ENCODE measurements at places on chromosomes 16 and 17.

DNA sequence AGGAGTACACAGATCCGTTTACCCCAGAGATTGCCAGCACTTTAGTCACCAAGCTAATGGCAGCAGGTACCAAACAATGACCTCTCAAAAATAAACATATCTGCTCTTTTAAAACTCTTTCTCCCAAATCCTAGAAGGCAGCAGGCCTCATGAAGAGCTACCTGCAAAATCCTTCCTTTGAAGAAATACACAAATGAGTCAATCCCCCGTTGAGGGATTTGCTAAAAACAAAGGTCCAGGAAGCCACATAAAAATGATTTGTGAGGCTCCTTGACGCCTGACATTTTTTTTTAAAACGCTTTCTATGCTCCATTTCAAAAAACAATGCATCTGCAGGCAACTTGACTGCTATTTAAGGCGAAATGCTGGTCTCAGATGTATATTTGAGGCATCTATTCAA is 58.2 kb downstream of the NACA2 start:
- no peak for DNase-seq

DNA sequence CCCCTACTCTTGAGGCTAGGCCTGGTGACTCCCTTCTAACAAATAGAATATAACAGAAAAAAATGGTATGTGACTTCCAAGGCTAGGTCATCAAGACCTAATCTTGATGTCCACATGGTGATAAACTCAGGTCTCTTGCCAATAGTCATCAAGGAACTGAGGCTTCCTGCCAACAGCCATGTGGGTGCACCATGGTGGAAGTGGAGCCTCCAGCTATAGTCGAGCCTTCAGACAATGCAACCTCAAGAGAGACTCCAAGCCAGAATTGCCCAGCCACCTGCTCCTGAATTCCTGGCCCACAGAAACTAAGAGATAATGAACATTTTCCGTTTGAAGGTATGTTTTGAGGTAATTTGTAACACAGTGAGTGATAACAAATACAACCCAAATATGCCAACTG is 55.9 kb upstream of the SREBF1 start:
- no peak for DNase-seq

DNA sequence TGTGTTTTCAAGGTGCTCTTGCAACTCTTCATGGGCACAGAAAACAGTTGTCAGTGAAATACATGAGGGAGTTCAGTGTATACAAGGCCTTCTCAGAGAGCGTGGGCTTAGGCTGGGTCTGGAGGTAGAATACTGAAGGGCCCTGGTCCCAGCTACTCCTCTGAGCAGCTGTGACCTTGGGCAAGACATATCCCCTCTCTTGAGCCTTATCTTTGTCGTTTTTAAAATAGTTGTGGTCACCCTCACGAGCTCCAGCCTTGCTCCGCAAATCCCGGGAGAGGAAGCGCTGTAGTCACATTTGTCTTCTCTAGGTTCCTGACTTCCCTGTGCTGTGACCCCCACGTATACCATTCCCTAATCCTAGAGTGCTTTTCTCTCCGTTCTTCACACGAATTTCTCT is 3.6 kb downstream of the ZNRF1 start:
- no peak for DNase-seq

DNA sequence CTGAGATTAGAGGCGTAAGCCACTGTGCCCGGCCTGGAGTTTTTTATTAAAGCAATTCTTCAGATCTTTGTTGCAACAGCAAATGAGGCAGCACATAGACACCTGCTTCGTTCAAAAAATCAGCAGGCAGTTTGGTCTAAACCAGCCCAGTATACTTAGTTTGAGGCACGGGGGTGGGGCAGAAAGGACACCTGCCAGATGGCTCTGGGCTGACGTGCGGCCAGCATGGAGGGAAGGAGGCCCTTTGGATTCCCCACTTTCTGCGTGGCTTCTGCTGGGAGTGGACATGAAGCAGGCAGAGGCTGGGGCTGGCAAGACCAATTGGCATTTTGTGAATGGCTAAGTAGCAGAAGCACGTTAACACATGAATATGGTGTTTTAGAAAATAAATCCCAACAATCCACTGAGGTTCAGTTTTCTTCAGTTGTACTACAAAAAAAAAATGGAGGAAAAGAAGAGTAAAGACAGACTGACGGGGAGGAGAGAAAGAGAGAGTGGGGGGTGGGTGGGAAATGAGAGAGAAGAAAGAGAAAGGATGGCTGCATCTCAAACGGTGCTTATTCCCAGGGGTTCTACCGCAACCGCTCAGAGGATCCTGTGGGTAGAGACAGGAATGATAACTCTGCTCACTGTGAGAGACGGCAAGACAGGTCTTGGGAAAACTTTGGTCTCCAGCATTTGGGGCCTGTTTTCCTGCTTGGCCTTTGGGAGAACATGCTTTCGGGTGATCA is 16.3 kb downstream of the C16orf46 start:
- DNase-seq: no peak

DNA sequence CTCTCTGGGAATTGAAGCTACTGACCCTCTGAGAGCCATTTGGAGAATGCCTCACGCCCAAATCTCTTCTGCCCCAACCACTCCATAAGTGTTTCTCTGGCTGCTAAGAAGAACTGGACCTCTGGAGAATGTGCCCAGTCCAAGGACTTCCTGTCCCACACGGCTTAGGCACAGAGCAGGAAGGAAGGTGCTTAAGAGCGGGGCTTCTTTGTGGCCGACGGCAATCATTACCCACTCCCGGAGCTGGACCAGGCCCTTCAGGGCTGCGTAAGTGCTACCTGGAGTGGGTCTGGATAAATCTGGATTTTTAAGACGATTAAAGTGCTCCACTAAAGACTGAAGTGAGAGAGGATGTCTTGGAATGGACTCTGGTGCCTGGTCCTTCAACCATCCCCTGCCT is 1.8 kb downstream of the CCDC42 start:
- no peak for DNase-seq

GRCh38 chr17:80591788-80592187 is 47.1 kb downstream of the RPTOR start:
- DNase-seq: no peak

DNA sequence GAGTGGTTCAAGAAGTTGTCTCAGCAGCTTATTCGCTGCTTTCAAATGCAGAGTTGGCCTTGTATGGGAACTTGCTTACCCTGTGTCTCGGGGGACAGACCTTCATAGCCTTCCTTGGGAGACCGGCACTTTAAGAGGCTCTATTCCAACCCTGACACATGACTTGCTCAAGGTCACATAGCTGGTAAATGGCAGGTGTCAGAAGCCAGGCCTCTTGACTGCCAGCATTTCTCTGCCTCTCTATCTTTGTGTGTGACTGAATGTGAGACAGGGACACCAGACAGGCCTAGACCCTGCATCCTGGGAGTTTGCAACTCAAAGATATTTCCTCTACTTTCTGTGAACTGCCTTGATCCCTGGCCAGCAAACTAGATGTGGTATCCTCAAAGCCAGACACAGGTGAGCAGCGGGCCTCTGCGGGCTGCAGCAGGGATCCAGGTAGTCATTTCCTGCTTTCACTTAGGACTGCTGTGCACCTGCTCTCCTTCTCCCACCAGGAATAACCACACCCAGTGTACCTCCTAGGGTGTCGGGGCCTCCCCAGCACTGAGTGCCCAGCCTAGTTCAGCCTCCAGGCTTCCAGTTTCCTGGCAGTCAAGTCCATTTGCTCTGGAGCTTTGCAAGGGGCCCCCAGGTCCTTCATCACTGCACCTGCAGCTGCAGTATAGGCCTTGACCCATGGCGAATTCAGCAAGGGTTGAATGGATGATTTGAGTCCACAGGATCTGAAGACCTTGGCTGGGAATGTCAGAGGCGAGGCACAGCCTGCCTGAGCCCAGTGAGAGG is 116.6 kb upstream of the TNRC6C start:
- no peak for DNase-seq

DNA sequence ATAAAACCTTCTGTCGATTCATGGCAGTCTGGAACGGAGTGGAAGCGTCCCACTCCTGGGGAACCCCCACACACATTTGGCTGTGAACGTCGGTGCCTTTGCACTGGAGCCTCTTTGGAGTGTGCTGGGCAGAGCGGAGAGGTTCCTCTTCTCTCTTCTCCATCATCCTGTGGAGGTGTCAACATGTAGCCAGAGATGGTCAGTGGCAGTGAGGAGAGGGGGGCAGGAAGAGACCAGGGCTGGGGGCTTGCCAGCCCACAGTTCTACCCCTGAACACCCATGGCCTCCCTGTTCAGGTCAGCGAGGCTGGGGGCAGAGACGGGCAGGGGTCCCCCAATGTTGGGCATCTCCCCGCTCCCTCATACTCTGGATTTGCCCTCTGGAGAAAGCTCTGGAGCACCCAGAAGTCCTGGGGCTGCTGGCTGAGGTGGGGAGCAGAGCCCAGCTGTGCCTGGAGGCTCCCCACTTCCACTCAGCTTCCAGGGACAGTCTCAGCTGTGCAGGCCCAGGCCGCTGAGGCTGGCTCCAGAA is 223.7 kb downstream of the SEC14L1 start:
- DNase-seq: no peak

DNA sequence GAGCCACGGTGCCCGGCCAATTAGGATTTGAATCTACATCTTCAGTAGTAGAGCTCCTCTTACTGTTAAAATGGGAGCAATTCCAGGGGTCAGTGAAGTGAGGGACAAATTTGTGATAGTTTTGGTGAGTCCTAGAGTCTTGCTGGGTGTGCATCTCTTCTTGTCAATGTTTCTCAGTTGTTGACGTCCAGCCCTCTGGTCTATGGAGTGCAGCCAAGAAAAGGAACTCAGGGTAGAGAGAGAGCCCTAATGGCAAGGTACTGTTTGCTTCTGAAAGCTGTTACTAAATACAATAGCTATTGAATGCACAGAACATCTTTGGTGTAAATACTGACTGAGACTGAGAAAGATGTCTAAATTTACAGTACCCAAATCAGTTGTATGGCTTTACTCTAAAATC is 282.5 kb upstream of the SALL1 start:
- no peak for DNase-seq

DNA sequence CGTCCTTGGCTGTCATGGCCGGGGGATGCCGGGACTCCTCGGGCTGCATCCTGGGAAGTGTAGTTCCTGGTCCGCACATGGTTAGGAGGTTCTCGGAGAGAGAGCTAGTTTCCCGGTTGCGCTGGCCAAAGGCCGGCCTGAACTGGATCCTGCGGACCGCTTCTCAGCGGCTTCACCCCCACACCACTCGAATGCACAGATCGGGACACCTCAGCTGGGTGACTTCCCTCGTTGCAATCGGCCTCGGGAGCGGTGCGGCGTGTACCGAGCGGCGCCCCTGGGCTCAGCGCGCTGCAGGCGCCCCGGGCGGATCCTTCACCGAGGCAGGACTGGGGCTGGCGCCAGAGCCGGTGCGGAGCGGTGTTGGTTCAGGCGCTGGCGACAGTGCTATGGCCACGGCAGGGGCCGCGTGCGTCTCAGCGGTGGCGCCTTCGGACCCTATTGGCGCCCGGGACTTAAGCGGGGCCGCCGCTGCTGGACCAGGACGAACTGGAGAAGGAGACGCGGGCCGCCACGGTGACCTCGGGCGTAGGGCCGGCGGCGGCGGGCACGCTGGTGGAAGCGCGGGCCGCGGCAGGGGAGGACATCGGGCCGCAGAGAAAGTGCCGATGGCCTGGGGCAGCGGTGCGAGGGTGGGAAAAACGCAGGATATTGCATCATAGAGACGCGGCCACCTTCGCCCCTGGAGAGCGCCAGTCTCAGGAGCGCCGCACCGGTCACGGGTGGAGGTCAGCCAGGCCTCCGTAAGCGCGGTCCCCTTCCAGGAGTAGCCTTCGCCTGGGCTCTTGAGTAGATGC is 11.4 kb downstream of the ZNF629 start:
- DNase-seq: peak; percentile 83

DNA sequence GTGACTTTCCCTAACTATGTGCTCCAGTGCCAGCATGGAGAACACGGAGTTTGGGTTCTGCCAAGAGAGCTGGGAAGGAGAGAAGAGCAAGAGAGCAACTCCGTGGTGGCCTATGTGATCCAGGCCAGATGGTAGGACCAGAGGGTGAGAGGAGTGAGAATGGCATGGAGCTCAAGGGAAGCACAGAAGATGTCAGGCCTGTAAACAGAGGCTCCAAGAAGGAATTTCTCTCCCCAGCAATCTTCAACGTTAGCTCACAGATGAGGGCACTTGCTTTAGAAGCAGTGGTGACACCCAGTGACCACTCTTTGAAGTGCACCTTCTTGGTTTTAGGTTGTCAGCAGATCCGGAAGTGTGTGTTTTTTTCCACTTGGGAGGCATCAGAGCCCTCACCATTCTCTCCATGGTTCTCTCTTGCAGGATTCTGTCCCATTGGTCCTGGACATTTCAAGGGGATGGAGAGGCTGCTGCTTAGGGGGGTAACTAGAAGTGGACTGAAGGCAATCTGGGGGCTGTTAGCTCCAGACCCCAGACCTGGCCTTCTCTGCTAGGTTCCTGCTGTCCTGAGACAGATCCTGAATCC is 18.1 kb upstream of the TMEM98 start:
- DNase-seq: peak; percentile 80

GRCh38 chr17:80727409-80727755 is 182.7 kb downstream of the RPTOR start:
- no peak for DNase-seq

DNA sequence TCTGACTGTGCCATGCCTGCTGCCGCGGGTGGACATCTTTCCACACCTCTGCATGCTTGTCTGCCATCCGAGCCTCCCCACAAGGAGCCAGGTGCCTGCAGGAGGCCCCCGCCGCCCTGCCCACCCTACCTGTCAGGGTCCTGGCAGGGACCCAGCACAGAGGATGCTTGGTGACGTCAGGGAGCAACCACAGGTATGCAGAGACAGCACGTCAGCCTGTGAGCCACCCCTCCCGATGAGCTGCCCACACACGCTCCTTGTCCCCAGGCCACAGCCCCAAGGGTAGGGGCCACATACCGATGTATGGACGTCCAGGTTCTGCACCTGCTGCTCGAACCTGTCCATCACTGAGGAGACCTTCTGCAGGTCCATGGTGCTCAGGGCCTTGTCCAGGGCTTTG is 10.6 kb downstream of the CHMP1A start:
- DNase-seq: no peak

- no peak for DNase-seq
These were observed 22.2 kb downstream of the ANKFY1 start for GRCh38 chr17:4241535-4241934.

- DNase-seq: no peak
These were observed 27.7 kb downstream of the PPM1E start for GRCh38 chr17:58783380-58783779.

DNA sequence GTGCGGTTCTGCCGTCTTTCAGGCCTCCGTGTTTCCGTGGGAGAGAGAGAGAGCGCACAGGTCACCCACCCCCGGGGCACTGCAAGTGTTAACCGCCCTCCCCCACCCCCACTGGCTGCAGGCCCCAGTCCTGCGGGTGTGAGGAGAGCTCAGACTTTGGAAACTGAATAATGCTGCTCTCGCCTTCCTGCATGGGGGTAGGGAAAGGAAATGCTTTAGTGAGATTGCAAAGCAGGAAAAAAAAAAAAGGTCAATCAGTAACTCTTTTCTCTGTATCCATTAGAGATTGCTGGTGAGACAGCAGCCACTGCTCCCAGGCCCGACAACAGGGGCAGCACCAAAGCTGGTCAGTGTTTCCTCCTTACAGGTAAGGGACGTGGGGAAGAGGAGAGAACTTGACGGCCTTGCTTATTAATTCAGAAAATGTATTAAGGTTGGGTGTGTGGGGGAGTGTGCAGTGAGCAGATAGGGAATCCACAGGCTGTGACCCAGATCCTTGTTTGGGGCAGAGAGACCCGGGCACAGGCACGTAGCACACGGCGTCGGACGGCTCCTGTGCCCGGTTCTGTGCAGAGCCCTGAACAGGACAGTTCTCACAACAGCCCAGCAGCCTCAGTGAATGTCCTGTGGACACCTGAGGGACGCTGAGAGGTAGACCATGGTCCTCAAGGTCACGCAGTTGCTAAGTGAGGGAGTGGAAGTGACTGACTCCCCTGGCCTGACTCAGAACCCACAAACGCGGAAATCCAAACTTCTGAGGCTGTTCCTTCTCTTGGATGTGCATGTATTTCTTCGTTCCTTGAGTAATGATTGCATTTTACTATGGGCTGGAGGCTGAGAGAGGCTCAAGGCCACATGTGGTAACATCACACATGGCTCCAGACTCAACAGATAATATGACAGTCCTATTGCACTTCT is 156.5 kb downstream of the FOXL1 start:
- DNase-seq: no peak
